Right lobe of liver (tissue), 6 donors: ENCODE measurements at places on chromosomes 16 and 17.

GRCh38 chr17:61314368-61315078 lies 85.1 kb upstream of the TBX2 start:
- no peak for DNase-seq

GRCh38 chr17:39016193-39017153 lies 49.3 kb upstream of the FBXO47 start:
- no peak for DNase-seq

GRCh38 chr17:27804113-27804512 lies 3.8 kb upstream of the NOS2 start:
- no peak for DNase-seq

DNA sequence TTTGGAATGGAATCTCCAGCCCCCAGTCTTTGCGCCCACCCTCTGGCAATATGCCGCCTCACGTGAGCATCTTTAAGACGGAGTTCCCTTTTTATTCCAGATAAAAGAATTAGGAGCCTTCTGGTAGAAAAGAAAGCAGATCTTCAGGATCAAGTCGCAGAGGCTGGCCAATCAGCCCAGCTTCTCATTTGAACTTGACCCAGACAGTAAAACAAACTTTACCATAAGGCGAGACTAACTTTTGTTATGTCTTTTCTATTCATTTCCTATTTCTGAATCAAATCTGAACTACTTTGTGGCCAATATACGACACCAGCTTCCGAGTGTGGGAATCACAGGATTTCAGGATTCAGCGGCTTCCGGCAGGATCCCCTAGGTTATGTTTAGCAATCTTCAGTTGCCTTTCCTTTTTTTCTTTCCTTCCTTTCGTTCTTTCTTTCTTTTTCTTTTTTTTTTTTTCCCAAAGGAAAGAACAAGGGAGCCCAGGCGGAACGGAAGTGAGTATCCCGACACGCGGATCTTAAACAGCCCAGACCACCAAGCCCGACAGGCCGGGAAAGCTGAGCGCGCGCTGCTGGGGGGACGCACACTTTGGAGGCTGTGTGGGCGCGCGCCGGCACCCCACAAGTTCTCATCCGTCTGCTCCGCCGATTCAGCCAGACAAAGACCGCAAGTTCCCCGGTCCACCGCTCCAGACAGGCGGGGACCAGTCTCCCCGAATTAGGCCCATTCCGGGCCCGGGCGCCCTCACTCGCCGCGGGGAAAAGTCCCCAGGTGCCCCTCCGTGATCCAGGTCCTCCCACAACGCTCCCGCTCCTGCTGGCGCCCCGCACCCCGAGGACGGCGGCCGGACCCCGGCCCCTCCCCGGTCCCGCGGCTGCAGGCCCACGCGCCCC lies 633 bp downstream of the TBC1D16 start:
- DNase-seq = no peak

DNA sequence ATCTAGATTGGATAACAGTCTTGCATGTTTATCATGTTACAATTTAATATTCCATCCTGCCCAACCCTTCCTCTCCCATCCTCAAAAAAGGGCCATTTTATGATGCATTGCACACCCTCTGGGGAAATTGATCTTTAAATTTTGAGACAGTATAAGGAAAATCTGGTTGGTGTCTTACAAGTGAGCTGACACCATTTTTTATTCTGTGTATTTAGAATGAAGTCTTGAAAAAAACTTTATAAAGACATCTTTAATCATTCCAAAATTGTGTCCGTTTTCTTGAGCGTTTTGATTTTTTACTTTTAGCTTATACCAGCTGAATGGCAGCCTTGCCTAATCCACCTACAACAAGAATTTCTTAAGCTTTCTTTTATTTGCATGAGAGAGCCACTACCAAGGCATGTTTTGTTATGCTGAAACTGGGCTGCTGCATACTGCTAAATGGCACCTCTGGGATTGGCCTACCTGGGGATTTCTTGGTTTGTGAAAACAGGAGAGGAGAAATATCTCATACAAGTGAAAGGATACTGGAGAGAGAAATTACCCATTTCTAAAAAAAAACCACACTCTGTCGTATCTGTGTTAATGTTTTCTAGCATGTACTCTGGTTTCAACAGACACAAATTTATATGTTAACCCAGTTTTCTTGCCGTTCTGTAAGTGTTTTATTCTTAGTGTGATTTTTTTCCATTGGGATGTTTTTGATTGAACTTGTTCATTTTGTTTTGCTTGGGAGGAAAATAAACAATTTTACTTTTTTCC lies 52.2 kb downstream of the TUBD1 start:
- DNase-seq = no peak

GRCh38 chr16:85082173-85083050 lies 29.9 kb downstream of the CIBAR2 start:
- DNase-seq = no peak

GRCh38 chr16:13426269-13426668 lies 493.7 kb upstream of the ERCC4 start:
- no peak for DNase-seq
